ENCODE measurements at places on chromosomes 7 and 10.

DNA sequence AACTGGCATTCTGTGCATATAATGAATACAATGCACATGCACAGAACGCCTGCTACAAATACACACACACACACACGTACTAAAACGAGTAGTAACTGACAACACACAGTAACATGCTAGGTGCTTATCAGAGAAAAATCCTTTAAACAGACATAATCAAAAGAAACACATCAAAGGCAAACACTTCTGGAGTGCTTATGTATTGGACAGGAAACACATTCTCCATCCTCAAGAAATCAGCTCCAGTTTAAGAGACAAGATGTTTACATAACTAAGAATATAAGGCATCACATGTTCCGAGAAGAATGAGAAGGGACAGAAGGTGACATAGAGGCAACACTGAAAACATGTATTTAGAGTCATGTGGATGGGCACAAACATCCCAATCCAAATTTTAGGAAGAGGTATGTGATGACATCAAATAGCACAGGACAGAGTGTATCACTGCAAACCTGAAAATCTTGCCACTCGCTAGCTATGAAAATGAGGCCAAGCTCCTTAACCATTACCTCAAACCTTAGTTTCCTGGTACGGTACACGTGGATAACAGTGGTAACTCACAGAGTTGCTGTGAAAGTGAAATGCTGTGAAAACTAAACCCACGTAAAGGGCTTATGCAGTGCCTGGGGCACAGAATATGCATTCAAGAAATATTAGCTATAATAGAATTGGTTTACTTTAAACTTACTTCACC is 619.6 kb downstream of the PARD3 start:
- DNase-seq, result no peak

DNA sequence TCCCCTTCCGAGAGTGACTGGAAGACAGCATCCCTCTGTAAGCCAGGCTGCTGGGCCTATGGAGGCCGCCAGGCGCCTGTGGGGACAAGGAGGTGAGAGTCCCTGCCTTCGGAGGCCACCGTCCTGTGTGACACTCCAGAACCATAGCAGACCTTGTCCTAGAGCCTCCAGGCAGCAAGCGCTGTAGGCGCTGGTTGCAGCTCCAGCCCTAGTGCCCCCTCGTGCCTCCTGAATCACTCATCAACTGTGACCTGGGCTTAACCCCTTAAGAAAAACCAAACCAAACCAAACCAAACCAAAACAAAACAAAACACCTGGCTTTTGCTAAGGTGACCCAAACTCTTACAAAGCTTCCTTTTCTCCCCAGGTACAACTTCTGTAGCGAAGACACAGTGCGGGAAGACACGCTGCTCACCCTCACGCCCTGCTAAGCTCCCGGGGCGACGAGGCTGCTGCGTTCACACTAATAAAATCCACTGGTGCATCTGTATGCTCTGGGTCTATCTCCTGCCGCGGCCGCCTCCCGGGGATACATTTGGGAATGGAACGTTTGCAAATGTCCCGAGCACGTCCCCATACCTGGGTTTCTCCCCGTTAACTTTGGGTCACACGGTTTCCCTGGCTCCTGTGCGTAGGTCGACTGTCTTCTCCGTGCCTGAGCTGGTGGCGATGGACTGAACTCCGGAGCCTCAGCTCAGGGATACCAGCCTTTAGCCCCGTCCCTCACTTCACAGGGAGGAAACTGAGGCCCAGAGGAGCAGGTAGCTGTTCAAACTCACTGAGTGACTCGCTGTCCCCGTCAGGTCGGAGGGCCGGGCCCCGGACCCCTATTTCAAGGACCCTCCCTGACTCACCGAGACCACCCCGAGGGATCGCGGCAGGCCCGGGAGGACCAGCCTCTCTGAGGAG is 11.8 kb upstream of the PNLIPRP2 start:
- no peak for DNase-seq

- DNase-seq, result no peak
These were observed 52.6 kb upstream of the BET1 start for GRCh38 chr7:94056796-94057207.

DNA sequence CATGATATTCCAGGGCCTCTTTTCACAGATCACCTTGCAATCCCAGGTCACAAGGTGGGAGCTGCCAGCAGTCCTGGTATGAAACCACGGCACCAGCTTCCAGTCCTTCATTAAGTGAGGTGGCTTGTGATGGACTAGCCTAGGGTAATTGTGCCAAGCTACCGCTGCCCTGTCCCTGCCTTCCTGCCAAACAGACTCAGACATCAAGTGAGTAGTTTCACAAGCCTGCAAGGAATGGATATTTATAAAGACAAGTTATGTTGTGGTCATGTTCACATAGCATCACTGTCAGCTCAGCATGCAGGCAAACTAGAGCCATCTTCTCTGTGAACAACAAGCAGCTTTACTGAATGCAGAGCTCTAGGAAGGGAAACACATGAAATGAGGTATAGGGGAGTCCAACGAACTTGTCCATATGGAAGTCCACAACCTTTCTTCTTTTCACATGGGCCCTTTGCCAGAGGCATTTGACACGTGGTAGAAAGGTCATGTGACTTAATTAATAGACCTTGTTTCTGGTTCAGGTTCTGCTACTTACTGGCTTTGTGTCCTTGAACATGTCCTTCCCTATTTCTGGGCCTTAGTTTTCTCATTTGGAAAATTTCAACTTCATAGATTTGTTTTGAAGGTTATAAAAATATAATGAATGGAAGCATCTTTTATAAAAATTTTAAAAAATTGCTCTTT is 1061.2 kb downstream of the KCNMA1 start:
- no peak for DNase-seq

- no peak for DNase-seq
These were observed 59.6 kb downstream of the BRI3 start for GRCh38 chr7:98341106-98341505.

- DNase-seq, result no peak
These were observed 78.9 kb downstream of the ANLN start for GRCh38 chr7:36468370-36469101.

DNA sequence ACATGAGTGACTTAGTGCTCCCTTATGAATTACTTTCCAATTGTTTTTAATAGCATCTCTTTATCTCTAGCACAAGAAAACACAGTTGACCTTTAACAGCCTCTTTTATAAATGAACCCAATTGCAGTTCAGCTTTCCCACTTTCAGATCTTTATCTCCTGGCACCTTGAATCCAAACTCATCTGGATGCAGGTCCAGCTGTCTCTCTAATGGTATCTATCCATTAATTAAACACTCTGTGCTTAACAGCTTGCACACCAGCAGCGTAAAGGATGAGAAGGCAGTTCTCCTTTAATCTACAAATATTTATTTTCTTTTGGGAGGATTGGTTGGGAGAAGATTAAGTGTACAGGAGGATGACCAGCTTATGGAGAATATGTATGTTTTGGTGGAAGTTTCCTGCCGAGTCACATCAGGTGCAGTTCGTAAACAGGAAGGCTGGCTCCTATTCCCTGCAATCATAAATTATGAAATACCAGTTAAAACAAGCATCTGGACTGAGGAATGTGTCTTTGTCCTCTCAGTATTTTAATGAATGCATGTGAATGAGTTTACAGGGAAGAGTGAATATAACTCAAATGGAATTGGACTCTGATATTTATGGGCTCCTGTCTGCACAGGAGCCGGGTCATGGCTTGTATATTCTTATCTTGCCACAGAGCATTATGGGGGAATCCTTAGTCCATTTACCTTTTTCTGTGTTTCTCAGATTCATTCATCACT is 232.7 kb downstream of the PHF14 start:
- DNase-seq, result no peak

DNA sequence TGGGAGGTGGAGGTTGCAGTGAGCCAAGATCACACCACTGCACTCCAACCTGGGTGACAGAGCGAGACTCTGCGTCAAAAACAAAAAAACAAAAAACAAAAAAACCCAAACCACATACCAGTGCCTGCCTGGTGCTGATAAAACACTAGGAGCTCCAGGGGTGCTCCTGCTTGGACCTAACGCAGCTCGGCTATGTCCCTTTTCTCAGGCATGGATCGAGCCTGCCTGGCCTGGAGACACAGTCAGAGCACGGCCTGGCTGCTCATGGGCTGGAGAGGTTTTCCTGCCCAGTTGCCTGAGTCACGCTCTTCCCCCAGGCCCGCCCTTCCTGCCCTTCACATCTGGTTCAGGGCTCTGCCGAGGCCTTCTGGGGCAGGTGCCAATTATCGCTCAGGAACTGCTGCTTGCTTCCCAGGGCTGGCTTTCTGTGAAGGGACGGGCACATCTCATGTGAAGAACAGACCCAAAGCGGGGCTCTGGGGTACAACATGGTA is 12.6 kb upstream of the NPFFR1 start:
- DNase-seq, result no peak

GRCh38 chr7:43234968-43235367 is 122.5 kb downstream of the HECW1 start:
- no peak for DNase-seq

GRCh38 chr10:11147722-11148121 is 130.1 kb downstream of the CELF2 start:
- DNase-seq, result no peak

DNA sequence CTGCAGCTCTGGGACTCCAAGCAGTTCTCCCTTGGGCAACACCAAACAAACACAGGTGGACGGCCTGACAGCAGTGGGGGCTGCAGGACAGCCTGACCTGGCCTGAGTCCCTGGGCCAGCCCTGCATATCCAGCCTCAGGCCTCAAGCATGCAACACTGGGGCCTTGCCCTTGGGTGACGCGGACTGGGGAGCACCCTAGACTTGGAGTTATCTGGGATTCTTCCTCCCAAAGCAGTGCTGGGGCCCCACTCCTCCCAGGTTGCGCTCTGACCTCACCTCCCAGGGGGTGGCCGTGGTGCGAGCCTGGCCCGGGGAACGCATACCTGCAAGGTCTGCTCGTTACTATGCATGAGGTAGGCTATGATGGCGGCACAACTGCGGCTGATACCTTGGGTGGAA is 6.2 kb upstream of the TMEM120A start:
- DNase-seq, result no peak

DNA sequence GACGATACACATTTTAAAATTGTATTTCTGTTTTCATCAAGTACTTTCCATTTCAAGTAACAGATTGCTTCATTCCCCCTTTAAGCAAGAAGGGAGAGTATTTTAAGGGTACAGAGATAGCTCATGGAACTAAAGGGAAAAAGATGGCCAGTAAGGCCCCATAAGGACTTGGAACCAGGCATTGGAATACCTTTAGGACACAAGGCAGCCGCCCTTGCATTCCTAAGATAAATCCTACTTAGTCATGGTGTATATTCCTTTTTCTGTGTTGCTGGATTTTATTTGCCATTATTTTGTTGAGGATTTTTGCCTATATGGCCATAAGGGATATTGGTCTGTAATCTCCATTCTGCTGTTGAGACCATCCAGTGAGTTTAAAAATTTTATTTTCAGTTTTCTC is 49.2 kb downstream of the BTRC start:
- DNase-seq, result no peak

- DNase-seq, result no peak
These were observed 104.9 kb upstream of the C7orf33 start for GRCh38 chr7:148485618-148486017.

GRCh38 chr10:110273474-110273873 is 31.2 kb downstream of the SMNDC1 start:
- no peak for DNase-seq

GRCh38 chr7:104973909-104974415 is 40.0 kb upstream of the KMT2E start:
- DNase-seq, result no peak

DNA sequence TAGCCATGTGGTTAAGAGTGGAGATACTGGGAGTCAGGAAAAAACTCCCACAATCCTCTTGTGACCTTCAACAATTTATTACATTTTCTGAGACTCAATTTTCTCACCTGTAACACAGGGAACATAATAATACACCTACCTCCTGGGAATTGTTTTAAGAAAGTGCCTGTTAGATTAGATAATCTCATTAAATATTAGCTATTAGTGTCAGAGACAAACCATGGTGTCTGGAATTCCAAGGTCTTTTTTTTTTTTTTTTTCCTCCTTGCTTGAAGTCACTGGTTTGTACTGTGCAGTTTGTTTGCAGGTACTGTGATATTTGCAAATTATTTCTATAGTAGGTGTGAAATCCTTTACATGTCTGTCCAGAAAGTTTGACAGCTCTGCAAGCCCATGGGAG is 806.1 kb downstream of the DNAJB9 start:
- no peak for DNase-seq

- no peak for DNase-seq
These were observed 40.4 kb upstream of the INPP5A start for GRCh38 chr10:132497063-132497680.

- DNase-seq, result no peak
These were observed 23.9 kb downstream of the ATP6V1F start for GRCh38 chr7:128886391-128887168.

- DNase-seq, result no peak
These were observed 10.0 kb upstream of the KMT2E start for GRCh38 chr7:105003872-105004510.

GRCh38 chr7:70271617-70272081 is 673.4 kb downstream of the AUTS2 start:
- DNase-seq, result no peak

- no peak for DNase-seq
These were observed 170.8 kb downstream of the AUTS2 start for GRCh38 chr7:69768986-69769595.

- no peak for DNase-seq
These were observed 31.6 kb downstream of the MKLN1 start for GRCh38 chr7:131359136-131359776.

GRCh38 chr10:29878492-29878891 is 180.9 kb downstream of the JCAD start:
- DNase-seq, result no peak

GRCh38 chr10:61901829-61902444 is 438 bp downstream of the ARID5B start:
- no peak for DNase-seq

All from activated naive CD4-positive, alpha-beta T cell (primary cell).